ENCODE measurements at places on chromosomes 7 and 10.

GRCh38 chr7:108308903-108309302 is 147.3 kb downstream of the NRCAM start:
- DNase-seq: no peak

GRCh38 chr10:49140304-49141177 is 6.7 kb upstream of the FAM170B start:
- DNase-seq: no peak

- DNase-seq: no peak
These were observed 78.8 kb upstream of the MDFIC start for GRCh38 chr7:114843102-114843501.

DNA sequence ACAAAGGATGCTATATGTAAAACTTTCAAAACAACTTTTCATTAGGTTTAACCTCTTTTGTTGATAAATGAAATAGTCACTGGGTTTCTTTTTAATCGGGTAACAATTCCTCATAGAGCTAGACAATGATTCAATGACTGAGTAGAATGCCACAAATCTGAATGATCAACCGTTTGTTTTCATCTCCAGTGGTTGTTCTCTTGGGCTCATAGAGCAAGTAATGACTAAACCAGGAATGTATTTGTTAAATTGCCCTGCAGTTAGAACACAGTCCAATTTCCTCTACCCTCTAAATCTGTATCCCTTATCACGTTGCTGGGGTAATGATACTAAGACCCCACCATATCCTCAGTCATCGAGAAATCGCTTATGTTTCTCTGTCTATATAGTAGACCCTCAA is 40.0 kb downstream of the CNNM1 start:
- DNase-seq: no peak

DNA sequence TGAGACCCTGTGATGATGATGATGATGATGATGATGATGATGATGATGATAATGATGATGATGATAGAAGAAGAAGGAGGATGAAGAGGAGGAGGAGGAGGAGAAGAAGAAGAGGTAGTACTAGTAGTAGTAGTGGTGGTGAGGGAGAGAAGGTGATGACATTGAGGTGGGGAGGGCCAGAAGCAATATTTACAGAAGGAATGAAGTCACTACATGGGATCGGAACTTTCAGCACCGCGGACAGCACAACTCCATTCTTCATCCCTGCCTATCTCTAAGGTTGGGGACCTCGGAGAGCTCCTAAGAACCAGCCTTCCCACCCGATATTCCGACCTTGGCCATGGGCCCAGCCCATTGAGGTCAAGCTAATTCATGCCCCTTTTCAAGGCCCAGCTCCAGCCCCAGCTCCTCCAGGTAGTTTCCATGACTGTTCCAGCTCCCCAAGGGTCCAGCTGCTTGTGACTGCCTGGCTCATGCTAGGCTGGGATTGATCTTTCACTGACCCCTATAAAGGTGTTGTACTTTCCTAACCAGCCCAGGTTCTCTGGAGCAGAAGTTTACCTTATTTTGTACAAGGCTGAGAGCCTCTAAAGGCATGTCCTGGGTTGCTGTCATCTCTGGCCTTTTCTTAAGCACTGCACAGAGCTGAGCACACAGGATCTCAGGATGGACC is 10.3 kb downstream of the CRHR2 start:
- DNase-seq: no peak

DNA sequence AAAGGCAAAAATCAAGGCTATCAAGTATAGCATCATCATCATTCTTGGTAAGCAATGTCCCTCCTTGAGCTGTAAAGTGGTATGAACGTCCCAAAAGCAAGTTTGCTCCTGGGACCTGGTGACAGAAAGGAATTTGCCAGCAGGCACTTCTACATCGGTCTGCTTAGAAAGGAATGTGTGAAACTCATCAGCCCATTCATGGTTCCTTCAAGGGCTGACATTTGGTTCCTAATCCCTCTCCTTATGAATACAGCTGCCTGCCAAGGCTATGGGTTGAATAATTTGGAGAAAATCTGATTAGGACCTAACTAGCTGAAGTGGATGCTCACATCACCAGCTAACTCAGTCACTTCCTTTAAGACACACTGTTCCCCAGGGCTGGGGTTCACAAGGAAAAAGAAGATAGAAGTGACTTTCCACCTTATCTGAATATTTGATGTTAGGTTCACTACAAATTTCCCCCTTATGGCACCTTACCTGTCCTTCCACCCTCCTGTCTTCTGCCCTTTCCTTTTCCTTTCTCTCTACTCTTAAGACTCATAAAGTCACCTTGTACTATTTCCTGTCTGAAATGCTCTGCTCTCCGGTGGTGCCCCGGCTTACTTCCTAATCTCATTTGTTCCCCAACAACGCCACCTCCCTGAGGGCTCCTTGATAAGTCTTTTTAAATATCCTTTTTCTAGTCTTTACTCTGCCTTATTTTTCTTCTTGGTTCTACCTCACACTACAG is 187.1 kb downstream of the NPSR1 start:
- no peak for DNase-seq

DNA sequence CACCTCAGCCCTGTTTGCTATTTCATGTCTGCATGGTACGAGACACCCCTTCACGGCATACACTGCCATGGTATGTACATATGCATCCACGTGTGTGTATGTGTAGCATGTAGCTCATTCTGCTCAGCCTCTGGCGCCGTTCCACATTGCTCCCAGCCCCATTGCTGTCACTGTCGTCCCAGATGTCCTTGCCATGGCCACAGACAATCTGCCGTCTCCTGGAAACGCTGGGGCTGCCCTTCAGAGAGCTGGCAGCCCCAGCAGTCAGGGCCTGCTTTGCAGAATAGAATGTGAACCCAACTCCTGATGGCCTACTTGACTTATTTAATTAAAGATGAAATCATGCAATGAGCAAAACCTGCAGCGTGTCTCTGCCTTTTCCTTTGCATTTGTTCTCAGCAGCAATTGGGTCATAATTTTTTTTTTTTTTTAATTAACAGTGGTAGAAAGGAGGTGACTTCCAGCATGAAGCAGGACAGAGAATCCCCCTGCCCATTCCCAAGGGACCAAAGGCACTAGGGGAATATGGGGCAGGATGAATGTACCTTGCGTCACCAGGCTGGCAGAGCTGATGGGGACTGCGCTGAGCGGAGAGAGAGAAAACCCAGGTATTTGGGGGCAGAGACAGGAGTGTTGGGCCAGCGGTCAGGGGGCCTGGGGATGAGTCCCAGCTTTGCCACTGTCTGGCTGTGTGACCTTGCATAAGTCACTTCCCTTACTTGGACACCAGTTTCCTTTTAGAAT is 49.2 kb downstream of the CHST3 start:
- DNase-seq: no peak

DNA sequence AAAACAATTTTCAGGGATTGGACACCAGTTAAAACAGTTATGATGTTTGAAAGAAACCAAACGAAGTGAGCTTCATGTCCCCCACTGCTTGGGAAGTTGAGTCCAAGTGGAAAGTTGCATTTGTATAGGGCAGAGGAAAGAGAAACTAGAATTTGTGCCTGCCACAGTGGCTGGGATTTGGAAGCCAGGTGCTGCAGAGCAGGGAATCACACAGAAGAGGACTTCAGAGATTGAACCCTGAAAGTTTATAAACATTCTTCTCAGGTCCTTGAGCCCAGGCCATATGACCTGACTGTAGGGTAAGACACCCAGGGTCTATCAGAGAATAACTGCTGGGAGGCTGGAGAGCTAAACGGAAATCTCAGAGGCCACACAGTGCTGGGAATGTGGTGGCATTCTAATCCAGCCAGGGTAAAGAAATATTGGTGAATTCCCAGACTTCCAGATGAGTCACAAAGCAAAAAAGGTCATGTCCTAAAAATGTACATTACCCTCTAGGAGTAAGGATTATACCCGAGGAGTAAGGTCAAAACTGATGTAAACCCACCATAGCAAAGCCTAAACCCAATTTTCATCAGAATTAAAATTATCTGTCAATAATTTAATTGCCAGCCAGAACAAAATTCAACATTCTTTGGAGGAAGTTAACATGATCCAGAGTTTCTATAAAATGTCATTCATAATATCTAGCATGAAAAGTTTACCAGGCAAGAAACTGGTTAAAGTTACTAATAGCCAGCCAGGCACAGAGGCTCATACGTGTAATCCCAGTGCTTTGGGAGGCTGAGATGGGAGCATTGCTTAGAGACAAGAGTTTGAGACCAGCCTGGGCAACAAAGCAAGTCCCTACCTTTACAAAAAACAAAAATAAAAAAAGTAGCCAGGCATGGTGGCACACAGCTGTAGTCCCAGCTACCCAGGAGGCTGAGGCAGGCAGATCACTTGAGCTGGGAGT is 31.2 kb downstream of the TOMM7 start:
- DNase-seq: no peak

GRCh38 chr10:50857579-50857978 is 27.8 kb downstream of the A1CF start:
- DNase-seq: no peak

GRCh38 chr7:45885264-45885882 is 2.9 kb upstream of the IGFBP1 start:
- no peak for DNase-seq

DNA sequence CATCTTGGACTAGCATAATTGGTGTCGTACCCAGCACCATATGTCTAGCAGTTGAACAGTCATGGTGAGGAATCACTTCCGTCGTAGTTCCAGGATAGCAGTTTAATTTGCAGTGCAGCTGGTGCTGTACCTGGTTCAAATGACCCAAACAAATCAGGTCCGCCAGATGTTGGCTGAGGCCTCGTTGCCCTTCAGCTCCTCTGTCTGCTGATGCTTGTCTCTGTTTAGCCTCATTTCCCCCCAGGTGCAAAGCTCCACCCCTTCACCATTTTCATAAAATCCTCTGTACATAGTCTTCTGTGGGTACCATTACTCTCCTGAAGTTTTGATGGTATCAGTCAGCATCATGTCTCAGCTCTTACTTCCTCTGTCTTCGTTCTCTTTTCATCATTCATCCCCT is 35.1 kb downstream of the UMAD1 start:
- DNase-seq: no peak

GRCh38 chr10:33314811-33315561 is 19.5 kb downstream of the NRP1 start:
- no peak for DNase-seq

DNA sequence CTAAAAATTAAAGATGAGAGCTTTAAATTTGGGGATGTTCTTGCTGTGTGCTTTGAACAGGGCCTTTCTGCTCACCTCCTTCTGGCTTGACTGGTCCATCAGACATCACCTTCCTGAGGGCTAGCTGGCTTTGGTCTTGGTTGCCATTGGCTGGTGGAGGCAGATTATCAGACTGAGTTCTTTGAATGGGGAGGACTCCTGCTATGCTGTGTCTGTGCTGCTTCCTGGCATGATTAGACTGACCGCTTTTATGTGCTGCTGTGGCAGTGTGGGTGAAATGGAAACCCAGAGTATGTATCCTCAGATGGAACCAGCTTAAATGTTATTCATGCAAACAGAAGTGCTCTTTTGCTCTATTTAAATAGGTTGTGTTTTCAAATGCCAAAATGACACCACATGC is 341.6 kb downstream of the PCLO start:
- DNase-seq: no peak

DNA sequence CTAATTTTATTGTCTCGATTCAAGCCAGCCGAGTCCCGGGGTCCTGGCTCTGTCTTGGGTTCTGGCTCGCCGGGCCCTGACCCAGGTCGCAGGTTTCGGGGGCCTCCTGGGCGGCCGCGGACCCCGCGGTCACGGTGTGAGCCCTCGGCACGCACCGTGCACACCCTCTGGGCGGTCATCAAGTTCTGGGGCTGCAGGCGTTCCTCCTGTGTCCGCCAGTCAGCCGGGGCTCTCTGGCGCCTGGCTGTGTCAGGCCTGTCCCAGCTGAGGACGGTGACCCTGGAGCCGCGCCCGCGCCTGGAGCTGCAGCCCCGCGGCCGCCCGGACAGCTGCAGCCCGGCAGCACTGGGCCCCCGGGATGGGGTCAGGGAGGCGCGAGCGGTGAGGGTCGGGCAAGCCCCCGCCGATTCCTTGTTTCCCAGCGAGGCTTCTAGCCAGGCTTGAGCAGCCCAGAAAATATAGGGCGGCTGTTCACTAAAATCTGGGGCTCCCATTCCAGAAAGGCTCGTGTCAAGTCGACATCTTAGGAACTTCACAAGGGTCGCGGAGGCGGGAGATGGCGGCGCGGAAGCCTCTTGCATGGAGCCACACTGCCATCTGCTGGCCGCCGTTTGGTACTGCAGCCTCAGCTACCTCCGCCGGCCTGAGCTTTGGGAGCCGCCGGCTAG is 4.2 kb upstream of the HOXA7 start:
- peak; percentile 71 for DNase-seq

DNA sequence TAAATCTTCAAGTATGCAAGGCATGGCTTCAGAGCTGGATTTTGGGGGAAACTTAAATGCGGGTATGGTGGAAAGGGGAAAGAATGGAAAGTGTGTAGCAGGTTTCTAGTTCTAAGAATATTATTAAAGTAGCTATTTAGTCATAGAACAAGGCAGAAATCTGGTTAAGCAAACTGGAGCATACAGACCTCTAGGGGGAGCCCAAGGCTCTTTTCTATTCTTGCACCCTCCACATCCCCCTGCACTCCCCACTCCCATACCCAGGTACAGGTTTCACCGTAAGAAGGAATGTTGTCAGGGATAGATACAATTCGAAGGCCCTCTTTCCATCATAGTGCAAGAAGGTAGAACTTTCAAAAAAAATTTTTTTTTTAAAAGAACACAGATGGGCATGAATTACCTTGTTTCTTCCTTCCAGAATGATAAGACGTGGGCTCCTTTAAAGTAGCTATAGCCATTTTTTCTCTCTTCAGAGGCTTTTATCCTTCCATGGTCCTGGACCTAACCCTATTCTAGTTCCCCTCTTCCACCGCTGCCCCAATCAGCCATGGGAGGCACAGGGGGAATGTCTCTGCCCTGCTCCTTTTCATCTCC is 41.5 kb upstream of the SMIM30 start:
- no peak for DNase-seq

DNA sequence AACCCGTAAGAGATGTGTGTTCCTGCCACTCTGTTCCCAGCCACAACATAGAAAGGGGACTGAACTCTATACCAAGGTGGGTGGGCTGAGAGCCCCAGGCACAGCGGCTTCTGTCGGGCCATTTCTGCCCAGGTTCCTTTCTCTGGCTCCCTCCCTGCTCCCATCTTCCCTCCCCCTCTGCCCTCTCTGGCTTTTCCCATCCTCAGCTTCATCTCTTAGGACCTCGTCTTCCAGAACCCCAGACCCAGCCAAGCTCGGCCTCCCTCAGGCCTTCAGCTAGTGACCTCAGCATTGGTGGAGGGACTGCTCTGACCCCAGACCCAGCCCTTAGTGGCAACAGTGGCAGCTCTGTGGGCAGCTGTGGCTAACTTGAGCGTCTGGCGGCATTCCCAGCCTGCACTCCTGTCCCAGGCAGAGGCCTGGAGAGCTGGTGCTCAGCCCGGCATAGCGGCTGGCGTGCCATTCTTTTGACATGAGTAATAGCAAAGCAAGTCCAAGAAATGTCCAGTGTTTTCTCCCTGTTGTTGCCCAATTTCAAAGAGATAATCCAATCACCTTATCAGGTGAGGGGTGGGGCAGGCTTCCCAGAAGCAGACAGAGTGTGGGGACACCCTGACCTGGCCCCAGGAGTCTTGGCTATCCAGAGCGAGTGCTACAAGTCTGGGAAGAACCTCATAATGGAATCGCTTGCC is 15.9 kb downstream of the PTPRE start:
- no peak for DNase-seq

GRCh38 chr10:71213127-71213621 is 804 bp downstream of the UNC5B start:
- DNase-seq: no peak

GRCh38 chr7:35389636-35390035 is 135.7 kb upstream of the TBX20 start:
- DNase-seq: no peak

GRCh38 chr7:90621747-90622140 is 25.6 kb downstream of the CDK14 start:
- no peak for DNase-seq

- no peak for DNase-seq
These were observed 74.2 kb upstream of the ZPBP start for GRCh38 chr7:50166997-50167965.
